ENCODE measurements at places on chromosomes 6 and 20. TPM values are rescaled to one million over a fixed set of nuclear protein-coding genes. Genes with fewer than 3 reads are reported as not detected.
A peak's percentile ranks its signal among the peaks of the same experiment; 100 is the strongest.

DNA sequence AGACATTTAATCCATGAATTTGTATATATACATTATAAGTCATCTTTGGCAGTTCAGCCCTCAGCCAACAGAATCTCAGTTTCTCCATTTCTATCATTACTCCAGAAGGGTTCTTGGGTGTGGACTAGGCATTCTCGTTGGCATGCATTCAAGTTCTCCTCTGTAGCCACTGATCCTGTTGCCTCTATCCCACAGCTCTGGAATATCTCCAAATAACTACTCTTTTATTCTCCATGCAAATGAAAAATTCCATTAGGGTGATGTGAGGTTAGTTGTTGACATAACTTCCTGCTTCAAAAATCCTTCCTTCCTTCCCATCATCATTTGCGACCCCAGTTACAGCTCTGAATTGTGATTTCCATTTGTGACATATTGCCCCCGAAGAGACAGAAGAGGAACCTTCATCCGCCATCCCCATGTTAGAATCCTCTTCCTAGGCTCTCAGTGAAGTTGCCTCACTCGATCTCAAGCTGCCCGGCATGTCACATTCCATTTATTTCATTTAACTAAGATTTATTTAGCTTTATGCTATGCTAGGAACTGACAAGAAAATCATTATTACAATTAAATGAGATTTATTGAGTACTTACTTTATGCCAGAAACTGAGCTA is 93.7 kb upstream of the EDN1 start:
- no peak for DNase-seq

DNA sequence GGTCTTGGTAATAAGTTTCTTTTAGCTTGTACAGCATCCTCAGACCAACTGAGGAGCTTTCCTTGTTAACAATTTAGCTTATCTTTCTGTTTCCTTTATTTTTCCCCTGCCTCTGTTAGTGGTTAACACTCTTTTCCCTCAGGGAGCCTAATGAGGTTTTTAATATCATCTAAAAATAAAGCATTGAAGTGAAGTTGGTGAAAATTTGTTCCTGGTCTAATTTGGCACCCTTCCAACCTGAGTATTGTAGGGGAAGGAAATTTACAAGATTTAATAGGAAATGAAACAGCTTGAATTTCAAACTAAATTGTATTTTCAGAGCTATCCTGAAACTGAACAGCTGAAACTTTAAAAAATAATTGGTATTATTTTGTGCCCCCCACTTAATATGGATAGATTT is 28.1 kb upstream of the VAPB start:
- no peak for DNase-seq

- DNase-seq: no peak
Measured at GRCh38 chr6:11802886-11803590, 24.4 kb upstream of the ADTRP start.

The APCDD1L gene
- not detected for total RNA-seq

DNA sequence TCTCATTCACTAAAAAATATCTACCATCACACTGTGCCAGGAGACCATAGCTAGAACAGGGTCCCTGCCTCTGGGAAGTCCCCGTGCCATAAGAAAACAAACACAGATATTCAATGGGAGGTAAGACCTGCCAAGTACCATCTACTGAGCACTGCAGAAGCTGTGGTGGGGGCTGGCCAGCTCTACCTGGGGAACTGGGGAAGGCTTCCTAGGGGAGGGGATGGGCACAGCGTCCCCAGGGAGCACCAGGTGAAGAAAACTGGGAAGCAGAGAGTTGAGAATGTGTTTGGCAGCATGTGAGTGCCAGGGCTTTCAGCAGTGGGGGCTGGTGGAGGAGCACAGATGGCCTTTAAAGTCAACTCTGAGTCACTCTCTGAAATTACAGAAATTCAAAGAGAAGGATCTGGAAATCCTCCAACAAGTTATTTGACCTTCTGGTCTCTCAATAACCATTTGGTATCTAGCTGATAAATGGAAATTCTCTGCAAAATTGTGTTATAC is 85.2 kb downstream of the SHLD1 start:
- peak; percentile 18 for DNase-seq

DNA sequence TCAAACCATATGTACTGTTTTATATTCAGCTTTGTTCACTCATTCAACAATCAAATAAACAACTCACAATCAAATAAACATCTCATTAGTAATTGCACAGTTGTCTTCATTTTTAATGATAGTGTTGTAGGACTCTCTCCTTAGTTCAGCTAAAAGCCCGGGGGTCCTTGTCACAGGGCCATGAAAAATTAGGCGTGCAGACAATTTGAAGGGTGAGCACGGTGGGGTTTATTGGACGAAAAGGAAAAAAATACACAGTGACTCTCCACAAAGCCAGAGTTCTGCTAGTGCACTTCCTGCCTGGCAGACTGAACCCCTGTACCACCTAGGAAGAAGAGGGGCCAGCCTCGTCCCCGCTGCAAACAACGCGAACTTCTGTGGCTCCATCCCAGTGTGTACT is 257.6 kb upstream of the FLRT3 start:
- DNase-seq: no peak

- DNase-seq: no peak
Measured at GRCh38 chr6:152874846-152875568, 107.8 kb downstream of the FBXO5 start.

- DNase-seq: no peak
Measured at GRCh38 chr6:111758608-111759329, 114.5 kb downstream of the FYN start.

GRCh38 chr20:60352017-60352416 is 393.8 kb downstream of the CDH26 start:
- no peak for DNase-seq

- DNase-seq: no peak
Measured at GRCh38 chr20:19582782-19583181, 175.3 kb upstream of the RIN2 start.

The ECT2L gene
- total RNA-seq: not detected

DNA sequence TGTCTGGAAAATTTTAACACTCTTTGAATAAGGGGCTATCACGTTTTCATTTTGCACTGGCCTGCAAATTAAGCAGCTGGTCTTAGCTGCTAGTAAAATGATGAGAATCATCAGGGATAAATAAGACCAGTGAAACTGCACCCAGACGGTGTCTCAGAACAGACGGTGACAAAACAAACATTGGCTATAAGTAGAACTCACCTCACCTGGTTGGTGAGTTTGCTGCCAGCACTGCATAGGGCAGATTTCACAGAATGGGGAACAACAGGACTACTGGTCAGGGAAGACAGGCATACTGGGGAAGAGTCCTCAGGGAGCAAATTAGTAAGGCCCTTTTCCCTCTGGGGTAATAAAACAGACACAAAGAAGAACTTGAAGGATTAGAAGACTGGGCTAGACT is 175.9 kb upstream of the CITED2 start:
- DNase-seq: no peak

DNA sequence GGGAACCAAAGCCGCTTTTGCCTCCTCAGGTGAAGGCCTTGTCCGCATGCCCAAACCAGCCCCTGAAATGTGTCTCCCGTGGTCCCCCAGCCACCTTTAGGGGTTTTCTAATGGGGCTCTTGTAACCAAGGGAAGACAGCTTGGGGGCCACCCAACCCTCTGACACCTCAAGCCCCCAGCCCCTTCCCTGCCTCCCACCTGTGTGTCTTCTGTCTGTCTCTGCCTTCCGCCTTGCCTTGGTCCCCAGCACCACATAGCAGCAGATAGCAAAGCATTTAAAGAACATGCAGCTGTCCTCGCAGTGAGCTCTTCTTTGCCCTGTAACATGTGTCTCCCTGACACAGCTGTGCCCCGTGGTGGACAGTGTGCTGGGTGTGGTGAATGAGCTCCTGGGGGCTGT is 9.6 kb downstream of the BPIFB3 start:
- DNase-seq: no peak

The PTK6 gene
- total RNA-seq: 0.21 TPM

The BPIFB1 gene
- total RNA-seq: not detected

DNA sequence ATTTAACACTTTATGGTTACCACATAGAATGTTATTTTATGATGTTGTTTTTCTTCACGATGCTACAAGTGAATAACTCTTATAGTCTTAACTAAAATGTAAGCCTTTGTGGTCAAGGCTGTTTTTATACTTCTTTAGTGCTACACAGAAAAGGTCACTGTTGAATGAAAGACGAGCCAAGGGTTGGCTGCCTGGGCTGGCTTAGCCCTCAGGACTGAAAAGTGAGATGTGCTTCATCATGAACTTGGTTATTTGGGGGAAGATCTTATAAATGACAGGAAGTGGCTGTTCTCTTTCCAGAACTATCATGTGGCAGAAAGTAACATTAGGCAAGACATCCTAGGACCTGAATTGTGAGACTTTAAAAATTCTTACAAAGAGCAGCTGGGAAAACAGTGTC is 404.0 kb downstream of the BTBD3 start:
- DNase-seq: no peak

DNA sequence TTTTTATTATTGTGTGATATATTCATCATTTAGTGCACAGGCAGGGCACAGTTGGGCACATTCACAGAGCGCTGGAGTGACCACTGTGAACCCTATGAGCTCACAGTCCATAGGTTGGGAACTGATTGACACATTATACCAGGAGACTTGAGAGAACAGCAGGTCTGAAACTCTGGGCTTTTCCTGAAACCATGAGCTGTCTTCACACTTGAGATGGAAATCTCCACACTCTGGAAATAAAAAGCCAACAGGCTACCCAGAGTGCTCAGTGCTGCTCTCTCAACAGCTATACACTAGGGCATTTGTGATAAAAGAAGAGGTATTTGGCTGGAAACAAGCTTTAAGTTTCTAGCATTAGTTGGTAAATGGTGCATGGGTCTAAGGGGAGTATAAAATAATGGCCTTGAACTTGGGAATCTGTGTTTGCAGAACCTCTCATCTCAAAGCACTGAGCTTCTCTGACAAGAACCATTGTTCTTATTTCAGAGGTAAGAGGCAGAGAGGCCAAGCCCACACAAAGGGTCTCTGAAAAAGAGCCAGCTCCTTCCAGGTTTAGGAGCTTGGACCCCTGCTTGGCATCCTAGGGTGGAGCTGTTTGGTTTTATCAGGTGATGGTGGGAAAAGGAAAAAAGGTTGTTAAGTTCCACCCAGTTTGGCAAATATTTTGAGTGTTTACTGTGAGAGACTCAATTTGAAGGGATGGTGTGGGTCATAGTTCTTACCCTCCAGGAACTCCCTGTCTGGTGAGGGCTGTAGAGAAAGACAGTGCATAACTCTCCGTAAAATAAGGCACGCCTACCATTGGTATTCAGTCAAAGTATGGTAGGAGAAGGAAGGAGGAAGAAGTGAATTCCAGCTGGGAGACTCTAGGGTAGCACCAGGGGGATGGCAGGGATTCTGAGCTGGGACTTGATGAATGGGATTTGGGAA is 14.5 kb downstream of the CHMP4B start:
- no peak for DNase-seq

GRCh38 chr20:24357931-24358330 is 111.5 kb upstream of the SYNDIG1 start:
- DNase-seq: no peak

- no peak for DNase-seq
Measured at GRCh38 chr6:101263596-101263995, 129.9 kb upstream of the GRIK2 start.

DNA sequence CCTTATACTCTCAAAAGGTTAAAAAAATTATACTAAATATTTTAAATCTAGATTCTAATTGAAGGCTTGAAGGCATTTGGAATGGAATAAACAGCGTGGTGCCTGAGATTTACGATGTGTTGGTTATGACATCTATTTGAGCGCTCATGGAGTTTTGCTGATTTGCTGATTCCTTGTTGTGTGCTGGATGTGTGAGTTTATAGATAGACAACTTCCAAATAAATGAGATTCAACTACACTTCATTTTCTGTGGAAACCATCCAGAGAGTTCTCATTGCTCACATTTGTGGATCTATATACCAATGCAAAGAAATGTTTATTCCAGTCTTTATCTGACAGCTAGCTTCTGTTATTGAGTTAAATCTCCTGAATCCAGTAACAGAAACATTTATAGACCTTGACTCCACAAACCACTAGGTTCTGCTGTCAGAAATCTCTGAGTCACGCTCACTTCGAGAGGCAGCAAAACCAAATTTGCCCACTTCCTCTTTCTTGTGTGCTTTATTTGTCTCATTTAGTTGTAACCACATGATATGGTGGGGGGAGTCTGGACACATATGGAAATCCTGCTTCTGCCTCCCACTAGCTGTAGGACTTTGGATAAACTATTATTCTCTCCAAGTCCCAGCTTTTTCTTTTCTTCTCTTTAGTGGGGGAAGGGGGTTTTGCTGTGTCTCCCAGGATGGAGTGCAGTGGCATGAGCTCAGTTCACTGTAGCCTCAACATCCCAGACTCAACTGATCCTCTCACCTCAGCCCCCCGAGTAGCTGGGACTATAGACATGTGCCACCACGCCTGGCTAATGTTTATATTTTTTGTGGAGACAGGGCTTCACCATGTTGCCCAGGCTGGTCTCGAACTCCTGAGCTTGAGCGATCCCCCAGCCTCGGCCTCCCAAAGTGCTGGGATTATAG is 54.5 kb downstream of the IPCEF1 start:
- DNase-seq: no peak
